ENCODE measurements at places on chromosomes 11 and 22.

- DNase-seq = no peak
These were observed 91.5 kb downstream of the RTL6 start for GRCh38 chr22:44406341-44407170.

GRCh38 chr11:14342906-14343305 lies 16.1 kb downstream of the RRAS2 start:
- DNase-seq = peak; percentile 78

DNA sequence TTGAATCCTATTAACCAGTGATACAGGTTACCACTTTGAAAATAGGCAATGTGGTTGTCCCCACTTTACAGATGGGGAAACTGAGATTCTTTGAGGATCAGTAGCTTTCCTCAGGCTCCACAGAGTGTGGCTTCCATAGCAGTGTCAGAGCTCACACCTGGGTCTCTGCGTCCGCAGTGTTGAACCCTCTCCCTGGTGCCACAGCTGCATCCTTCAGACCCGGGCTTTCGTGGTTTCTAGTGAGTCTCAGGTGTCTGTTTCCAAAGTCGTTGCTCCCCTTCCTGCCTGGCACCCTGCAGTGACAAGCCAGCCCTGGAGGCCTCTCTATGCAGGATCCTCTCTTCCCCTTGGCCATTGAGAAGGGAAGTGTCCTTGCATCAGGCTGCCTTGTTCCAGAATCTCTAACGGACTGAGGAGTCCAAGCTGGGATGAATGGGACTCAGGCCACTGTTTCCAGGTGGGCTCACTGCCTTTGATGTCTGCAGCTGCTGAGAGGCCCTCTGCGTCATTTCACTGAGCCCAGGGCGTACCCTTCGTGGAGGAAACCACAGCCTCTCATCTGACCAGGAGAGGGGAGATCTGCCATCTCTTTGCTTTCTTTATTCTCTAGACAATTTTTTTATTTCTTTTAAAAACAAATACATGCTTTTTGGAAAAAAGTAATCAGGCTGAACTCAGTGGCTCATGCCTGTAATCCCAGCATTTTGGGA lies 48.4 kb upstream of the MICAL2 start:
- DNase-seq = no peak

GRCh38 chr22:17675584-17675983 lies 37.0 kb downstream of the BCL2L13 start:
- no peak for DNase-seq

DNA sequence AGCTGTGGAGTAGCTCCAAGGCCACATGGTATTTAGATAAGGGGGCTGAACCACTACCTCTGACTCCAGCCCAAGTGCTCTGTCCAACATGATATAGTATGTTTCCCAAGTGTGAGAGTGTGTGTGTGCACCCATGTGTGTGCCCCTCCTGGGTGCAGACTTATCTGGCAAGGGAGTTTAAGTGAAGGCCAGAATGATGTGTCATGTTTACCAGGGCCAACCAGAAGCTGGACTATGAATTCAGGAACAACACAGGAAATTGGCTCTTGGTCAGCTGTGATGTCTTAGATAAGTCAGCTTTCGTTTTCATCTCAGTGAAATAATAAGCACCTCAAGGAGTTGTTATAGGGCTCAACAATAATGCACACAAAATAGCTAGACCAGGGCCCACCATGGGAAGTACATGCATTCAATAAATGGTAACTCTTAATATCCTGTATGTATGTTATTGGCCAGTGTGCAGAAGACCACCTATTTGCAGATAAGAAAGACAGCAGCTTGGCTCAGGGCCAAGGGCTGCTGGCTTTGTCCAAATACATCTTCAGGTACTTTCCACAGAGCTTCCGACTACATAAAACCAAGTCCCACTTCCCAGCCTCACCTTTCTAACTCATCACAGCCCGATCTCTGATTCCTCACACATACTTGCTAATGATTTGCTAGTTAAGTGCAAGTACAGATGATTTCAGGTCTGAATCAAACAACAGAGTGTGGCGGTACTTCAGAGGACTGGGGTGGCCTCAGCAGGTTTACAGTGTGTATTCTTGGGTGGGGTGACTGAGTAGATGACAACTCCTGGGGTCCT lies 120.9 kb downstream of the ME3 start:
- DNase-seq = peak; percentile 96

DNA sequence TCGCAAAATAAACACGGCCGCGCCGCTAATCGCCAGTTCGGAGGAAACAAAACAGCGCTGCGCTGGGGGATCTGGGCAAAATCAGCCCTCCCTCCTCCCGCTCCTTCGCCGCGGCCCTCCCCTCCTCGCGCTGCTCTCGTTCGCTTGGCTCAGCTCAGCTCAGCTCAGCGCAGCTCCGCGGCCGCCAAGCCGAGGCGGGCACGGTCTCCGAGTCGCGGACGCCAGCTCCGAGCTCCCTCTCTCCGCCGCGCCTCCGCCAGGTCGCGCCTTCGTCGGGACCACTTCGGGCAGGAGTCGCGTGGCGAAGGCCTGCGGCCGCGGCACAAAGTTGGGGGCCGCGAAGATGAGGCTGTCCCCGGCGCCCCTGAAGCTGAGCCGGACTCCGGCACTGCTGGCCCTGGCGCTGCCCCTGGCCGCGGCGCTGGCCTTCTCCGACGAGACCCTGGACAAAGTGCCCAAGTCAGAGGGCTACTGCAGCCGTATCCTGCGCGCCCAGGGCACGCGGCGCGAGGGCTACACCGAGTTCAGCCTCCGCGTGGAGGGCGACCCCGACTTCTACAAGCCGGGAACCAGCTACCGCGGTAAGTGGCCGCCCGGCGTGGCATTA lies at the start of gene SPON1:
TSS of gene SPON1 (plus strand) at position 162 of the 607 bp plus-strand sequence. CDS start at position 344, 182 bp downstream.
- DNase-seq = peak; percentile 24

DNA sequence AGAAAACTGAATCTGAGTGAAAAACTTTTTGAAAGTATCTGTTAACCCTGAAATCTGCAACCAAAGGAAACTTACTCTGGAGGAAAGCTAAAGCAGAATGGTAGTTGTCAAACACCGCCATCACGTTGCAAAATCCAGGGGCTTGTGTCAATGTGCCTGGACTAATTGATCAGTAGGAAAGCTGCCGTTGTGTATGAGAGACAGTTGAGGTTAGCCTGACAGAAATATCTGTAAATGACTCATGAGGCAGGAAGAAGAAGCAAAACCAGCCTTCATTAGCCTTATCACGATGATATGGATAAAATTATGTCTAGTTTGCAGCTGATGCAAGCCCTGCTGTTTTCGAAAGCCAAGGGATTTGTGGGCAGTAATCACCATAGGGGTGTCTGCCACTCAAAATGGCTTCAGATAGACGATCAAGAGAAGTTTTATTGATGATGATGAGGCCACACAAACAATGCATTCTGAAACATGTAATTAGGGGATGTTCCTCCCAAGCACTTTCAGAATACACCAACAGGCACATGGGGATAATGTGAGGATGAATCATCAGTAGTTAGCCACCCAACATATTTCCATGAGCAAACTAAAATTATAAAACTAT lies 8.9 kb downstream of the SCGB1A1 start:
- DNase-seq = peak; percentile 53

GRCh38 chr11:33645686-33646085 lies 54.9 kb downstream of the C11orf91 start:
- DNase-seq = no peak

- no peak for DNase-seq
These were observed 6.5 kb upstream of the CAPN5 start for GRCh38 chr11:77060234-77060633.

- DNase-seq = no peak
These were observed 14.1 kb downstream of the ABTB2 start for GRCh38 chr11:34343686-34344085.

DNA sequence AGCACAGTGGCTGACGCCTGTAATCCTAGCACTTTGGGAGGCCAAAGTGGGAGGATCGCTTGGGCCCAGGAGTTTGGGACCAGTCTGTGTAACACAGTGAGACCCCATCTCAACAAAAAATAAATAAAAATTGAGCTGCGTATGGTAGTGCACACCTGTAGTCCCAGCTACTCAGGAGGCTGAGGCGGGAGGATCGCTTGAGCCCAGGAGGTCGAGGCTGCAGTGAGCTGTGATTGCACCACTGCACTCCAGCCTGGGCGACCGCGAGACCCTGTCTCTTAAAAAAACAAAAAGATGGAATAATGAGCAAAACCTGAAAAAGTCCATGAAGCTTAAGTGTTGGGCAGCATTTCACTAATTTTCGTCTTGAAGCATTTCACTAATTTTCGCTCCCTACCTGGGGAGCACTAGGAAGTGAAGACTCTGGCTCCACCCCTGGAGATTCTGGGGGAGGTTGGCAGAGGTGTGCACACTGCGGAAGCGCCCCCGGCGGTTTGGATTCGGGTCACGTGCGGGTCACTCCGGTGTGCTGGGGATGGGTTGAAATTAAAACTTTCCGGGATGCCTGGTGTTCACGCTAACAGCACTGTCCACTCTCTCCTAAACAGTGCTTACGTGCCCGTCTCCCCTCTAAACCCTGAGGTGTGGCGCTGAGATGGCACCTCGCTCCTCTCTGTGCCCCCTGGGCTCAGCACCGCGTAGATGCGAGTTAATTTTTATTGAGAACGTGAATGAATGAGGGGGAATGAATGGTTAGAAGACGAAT lies 906 bp upstream of the NAA40 start:
- no peak for DNase-seq

- DNase-seq = no peak
These were observed 37.4 kb downstream of the CALCA start for GRCh38 chr11:14934641-14935351.

GRCh38 chr22:30226192-30226832 lies 20.2 kb downstream of the LIF start:
- DNase-seq = no peak

DNA sequence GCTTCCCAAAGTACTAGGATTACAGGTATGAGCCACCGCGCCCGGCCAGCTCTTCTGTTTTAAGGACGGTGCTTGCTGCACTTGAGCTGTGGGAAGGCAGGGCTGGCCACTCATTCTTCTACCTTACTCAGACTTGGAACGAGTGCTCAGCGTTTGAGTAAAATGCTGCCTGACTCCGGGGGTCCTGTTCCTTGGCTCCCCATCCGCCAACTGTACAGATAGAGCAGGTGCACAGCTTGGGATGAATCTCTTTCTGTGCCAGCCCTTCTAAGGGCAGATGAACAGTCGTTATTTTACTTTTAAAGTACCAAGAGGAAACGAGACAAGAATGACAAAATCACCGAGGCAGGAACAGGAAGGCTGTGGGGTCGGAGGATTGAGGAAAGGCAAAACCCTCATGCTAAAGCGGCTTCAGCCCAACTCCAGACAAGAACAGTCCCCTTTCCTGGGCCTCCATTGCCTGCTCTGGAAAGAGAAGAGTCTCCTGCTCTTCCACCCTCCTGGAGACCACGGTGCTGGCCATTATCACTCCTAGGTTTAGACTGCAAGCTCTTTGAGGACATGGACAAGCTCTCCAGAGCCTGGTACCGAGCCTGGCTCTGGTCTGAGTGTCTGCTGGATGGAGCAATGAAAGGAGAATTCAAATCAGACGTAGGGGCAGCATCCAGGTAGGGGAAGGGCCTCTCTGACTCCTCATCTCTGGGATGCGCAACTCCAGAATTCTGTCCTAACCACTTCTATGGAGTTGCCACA lies 1.1 kb upstream of the SUN2 start:
- no peak for DNase-seq

GRCh38 chr11:12114193-12115033 lies 4.0 kb downstream of the MICAL2 start:
- DNase-seq = peak; percentile 52

- no peak for DNase-seq
These were observed 25.9 kb downstream of the MRGPRG start for GRCh38 chr11:3192511-3193372.

DNA sequence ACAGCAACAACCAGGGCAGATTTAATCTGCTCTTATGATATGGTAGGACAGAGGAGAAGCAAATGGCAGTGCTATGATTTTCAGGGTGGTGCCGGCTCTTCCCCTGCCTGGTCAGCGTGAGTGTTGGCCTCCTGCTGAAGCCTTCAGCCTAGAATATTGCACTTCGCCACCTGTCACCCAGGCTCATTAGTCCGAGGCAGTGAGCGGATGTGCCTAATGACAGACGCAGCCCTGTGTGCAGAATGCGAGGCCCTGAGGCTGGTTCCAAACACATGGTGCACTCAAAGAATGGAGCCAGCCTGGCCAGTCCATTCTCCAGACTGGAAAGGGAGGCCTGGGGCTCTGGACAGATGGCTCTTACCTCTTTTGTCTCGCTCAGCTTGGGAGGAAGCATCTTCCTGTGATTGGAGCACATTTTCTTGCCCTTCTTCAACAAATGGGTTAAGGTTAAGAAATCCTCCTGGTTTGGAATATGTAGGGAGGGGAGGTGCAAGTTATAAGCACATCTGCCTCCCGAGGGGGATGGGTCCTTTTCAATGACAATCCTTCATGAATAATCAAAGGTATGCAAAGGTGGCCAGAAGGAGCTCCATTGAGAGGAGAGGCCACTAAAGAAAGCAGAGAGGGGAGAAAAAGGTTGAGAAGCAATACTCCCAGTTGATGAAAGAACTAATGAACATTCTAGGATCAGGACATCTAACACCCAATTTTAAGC lies 39.7 kb upstream of the GALNT18 start:
- no peak for DNase-seq

DNA sequence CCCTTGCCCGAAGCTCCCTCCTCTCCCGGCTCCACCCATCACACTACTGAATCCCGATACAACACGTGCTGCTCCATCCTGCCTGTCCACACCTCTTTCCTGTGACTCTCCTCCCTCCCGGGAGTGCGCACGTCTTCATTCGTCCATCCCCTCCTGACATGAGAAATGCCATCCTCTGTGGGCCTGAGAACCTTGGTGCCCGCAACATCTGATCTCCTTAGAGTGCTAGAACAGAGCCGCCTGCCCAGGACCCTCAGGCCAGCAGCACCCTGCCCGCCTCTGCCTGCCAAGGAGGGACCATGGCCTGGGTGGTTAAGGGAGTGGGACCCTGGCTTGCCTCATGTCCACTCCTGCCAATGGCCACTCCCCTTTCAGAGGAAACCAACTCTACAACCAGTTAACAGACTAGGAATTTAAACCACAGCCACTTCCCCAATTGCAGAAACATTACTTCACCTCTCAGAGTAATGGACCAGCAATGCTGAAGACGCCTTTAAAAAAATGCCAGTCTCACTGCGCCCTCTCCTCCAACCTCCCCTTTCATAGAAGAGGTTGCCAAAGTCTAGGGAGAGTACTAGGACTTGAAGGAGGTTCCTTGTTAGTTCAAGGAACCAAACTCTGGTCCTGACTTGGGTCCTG lies 466.3 kb downstream of the OPCML start:
- DNase-seq = no peak

GRCh38 chr11:1672613-1673350 lies 24.2 kb upstream of the KRTAP5-6 start:
- no peak for DNase-seq

- DNase-seq = peak; percentile 100
These were observed 321.6 kb downstream of the AASDHPPT start for GRCh38 chr11:106399076-106399511.

GRCh38 chr11:126636911-126637794 lies 281.7 kb downstream of the ST3GAL4 start:
- DNase-seq = peak; percentile 74

GRCh38 chr22:23240639-23241389 lies 60.5 kb downstream of the BCR start:
- no peak for DNase-seq

- DNase-seq = no peak
These were observed 68.5 kb upstream of the CARD18 start for GRCh38 chr11:105208019-105208418.
